Bladder microvascular endothelial cell (primary cell): ENCODE measurements at places on chromosomes 5 and 9. TPM values are rescaled to one million over a fixed set of nuclear protein-coding genes. Genes with fewer than 3 reads are reported as not detected.

Gene CARD6
- 18.3 and 33.1 TPM in 2 replicates for total RNA-seq

Gene BARHL1
- not detected in 2 replicates for total RNA-seq

Gene CXXC5
- 8.7 and 30.0 TPM in 2 replicates for total RNA-seq

Gene ADAMTS12
- total RNA-seq = 0.65 and 1.3 TPM in 2 replicates

Gene EIF4EBP3
- total RNA-seq = 0.44 and 1.6 TPM in 2 replicates

Gene AJM1
- total RNA-seq = 0.65 and 1.4 TPM in 2 replicates

Gene DND1
- total RNA-seq = 0.38 and 0.49 TPM in 2 replicates

Gene EMB
- total RNA-seq = under 0.01 and 0.25 TPM in 2 replicates

Gene ROPN1L
- total RNA-seq = 0.25 and 1.6 TPM in 2 replicates

Gene MCTP1
- total RNA-seq = 266 and 321 TPM in 2 replicates

Gene LHX2
- 0.06 TPM in 1 of 2 replicates, not detected in the other for total RNA-seq

Gene SPATA31A3
- not detected in 2 replicates for total RNA-seq

Gene HAVCR1
- total RNA-seq = not detected in 2 replicates

Gene P4HA2
- 45.5 and 104 TPM in 2 replicates for total RNA-seq

Gene SLC36A3
- not detected in 2 replicates for total RNA-seq

Gene SPINK13
- not detected in 2 replicates for total RNA-seq

Gene ZBED3
- total RNA-seq = 0.65 and 2.0 TPM in 2 replicates

Gene RASGRF2
- total RNA-seq = 31.1 and 39.3 TPM in 2 replicates
